ENCODE measurements at places on chromosomes 1 and 21.

- no peak for DNase-seq
Measured at GRCh38 chr1:167344615-167345385, 124.1 kb downstream of the POU2F1 start.

DNA sequence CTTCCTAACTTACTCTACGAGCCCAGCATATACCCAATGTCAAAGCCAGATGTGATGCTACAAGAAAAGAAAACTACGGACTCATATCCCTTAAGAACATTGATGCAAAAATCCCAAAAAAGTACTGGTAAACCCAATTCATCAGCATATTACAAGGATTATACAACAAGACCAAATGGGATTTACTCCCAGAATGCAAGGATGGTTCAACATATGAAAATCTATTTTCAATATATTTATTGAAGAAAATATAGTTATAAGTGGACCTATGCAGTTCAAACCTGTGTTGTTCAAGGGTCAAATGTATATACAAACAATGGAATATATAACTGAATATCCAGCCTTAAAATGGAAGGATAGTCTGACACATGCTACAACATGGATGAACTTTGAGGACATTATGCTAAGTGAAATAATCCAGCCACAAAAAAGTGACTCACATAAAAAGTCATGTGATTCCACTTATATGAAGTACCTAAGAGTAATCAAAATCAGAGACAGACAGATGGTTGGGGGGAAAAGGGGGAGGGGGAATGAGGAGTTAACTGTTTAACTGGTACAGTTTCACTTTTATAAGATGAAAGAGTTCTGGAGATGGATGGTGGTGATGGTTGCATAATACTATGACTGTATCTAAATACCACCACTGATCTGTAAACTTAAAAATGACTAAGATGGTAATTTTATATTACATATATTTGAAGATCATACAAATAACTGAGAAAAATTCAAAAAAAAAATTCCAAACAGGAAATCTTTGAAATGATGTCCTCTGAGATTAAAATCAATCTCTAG, 3.7 kb upstream of the KLF18 start:
- DNase-seq, result no peak

DNA sequence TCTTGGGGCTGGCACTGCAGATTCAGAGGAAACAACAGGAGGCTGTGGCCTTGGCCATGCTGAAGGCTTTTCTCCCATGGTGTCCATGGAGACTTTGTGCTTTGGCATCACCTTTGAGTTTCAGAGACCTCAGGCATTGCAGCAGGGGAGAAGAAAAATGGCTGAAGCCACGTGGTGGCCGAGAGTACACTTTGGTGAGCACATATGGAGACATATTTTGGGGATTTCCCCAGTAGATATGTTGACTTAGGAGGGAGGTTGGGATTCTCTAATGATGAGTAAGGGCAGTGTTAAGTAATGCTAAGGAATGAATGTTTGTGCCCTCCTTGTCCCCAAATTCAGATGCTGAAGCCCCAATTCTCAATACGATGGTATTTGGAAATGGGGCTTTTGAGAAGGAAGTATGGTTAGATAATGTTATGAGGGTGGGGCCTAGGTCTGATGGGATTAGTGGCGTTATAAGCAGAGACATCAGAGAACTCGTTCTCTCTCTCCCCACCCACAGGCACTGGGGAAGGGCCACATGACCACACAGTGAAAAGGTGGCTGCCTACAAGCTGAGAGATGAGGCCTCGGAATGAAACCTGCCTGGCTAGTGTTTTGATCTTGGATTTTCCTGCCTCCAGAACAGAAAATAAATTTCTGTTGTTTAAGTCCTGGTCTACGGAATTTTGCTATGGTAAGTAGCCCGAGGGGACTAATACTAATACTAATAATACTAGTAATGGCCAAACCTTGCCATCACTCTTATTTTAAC, 98.6 kb downstream of the TBX19 start:
- DNase-seq, result no peak

DNA sequence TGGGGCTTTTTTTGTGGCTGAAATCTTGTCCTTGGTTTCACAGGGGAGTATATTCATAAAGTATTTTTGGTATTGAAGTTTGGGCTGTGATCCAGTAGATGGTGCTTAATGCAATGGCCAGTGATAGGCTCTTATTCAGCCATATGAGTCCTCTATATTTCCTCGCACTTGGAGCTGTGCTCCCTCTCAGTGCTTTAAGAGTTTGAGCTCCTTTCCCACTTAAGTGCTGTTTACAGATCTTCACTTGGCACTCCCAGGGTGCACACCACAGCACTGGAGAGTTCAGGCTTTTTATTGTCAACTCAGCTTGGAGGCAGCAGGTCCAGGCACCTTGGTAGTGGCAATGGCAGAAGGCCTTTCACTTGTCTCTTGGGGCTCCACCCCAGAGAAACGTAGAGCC, 54.9 kb downstream of the DRAM2 start:
- DNase-seq, result no peak

DNA sequence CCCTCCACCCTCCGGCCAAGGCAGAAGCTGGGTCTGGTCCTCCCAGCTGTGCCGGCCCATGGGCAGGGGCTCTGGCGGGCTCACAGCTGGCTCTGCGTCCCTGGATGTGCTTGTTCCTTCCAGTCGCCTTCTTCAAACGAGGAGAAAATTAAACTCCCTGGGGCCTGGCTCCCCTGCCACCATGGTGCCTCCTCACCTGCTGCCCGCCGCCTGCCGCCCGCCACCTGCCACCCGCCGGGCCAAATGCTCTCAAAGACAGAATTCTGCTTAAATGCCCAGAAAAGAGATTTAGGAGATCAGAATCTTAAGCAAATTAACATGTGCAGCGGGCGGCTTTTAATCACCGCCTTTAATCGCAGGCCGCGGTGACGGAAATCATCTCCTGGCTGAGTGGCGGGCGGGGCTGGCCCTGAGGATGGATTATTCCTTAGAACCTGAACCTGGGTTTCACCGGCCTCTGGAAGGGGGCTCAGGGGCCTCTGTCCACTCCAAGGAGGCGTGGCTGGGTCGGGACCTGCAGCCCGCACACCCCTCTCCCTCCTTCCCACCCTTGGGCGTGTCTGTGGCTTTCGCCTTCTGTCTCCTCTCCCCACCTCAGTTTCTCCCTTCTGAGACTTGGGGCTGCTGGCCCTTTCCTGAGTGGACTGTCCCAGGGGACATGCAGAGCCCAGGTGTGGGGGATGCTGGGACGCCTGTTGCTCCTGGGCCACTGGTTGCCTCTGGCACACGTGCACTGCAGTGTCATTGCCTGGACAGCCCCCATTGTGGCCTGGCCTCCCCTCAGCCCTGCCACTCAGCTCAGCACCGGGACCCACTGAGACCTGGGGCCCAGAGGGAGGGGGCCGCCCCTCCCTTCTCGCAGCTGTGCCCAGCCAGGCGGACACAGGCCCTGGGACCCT, 10.5 kb upstream of the PLCH2 start:
- DNase-seq, result no peak

- no peak for DNase-seq
Measured at GRCh38 chr1:44929531-44929930, 56.9 kb downstream of the EIF2B3 start.

DNA sequence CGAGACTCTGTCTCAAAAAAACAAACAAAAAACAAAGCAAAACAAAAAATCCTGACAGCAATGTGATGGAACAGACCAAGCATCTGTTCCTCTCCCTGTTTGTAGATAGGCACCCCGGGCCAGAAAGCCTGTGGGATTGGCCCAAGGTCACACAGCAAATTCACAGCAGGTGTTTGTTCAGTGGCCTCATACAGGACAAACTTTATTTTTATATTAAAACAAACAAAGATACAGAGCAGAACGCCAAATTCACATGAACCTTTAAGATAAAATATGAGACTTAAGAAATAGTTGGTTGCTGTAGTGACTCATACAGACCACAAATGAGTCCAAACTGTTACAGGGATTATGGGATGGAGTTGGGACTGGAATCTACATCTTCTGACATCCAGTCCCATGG, 2.3 kb upstream of the CELA2A start:
- DNase-seq, result no peak

- no peak for DNase-seq
Measured at GRCh38 chr1:1291023-1291528, 10.8 kb downstream of the SCNN1D start.

GRCh38 chr1:201026234-201026633, 2.7 kb upstream of the KIF21B start:
- DNase-seq, result no peak

DNA sequence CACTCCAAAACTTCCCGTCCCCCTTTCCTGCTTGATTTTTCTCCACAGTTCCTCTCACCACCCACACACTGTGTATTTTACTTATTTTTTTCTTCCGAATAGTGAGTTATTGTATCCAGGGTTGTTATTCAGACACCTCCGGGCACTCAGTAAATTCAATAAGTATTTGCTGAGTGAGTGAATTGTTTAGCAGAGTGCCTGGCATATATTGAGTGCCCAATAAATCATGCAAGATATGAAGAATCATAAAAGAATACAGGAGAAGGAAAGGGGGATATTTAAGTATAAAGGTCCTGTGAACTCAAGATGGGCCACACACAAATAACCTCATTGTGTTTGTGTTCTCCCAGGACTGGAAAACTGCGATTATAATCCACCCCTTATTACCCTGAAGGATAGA, 139.9 kb downstream of the GALNT2 start:
- DNase-seq, result no peak

- no peak for DNase-seq
Measured at GRCh38 chr1:79355090-79355489, 348.6 kb upstream of the ADGRL4 start.

- DNase-seq, result no peak
Measured at GRCh38 chr21:45304945-45305344, 17.2 kb upstream of the POFUT2 start.

GRCh38 chr1:176626572-176627061, 163.6 kb downstream of the PAPPA2 start:
- no peak for DNase-seq

DNA sequence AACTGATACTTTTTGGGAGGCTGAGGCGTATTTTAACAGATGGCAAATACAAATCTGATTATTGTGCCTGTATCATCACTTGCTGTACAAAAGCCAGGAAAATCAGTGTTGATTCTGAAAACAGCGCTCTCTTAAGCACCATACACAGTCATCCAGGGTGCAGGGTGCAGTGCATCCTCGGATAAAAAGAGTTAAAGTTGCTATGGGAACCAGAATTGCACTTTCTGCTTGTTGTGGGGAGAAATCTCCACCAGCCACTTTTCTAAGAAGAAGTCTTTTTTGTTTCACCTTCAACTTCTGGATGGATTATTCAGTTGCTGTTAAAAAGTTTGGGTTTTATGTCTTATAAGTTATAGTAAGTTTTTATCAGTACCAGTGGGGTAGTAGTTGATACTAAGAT, 3.8 kb downstream of the LAMC1 start:
- DNase-seq, result no peak

DNA sequence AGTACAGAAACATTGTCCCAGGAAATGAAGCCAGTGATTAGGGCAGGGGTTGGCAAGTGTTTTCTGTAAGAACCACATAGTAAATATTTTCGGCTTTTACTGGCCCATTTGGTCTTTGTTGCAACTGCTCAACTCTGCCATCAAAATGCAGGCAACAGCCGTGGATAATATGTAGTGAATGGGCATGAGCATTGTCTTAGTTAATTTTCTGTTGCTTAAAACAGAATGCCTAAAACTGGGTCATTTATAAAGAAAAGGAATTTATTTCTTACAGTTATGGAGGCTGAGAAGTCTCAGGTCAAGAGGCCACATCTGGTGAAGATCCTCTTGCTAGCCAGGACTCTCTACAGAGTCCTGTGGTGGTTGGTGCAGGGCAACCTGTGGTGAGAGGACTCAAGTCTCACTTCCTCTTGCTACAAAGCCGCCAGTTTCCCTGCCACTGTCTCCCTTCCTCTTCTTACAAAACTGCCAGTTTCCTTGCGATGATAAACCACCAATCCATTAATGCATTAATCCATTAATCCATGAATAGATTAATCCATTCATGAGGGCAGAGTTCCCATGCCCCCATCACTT, 166.4 kb downstream of the PSMG1 start:
- DNase-seq, result no peak

Measured in 8988T (cell line).